ENCODE measurements at places on chromosomes 13 and 19.
A peak's percentile ranks its signal among the peaks of the same experiment; 100 is the strongest.

- no peak for DNase-seq
Measured at GRCh38 chr19:40461669-40462221, 3.8 kb downstream of the BLVRB start.

- peak; percentile 5 for DNase-seq
Measured at GRCh38 chr13:31355001-31355400, 155.2 kb downstream of the B3GLCT start.

- no peak for DNase-seq
Measured at GRCh38 chr19:54608792-54609191, 15.4 kb downstream of the LILRA1 start.

- no peak for DNase-seq
Measured at GRCh38 chr19:11581740-11582139, 4.3 kb upstream of the ACP5 start.

DNA sequence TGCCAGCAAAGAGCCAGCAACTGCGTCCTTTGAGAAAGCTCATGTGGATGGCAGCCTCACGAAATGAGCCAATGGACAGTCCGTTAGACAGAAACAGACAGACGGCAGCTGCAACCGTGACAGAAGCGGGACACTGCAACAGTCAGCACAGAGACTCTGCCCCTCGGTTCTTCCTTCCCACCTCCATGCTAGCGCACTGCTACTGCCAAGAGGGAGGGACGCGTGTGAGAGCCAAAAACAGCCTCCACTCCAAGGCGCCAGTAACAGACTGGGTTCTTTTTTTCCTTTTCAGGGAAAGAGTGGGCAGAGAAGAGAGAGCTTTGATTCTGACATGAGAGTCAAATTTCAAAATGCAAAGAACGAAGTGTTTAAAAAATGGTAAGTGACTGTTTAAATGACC, 77.5 kb downstream of the SERP2 start:
- no peak for DNase-seq

- DNase-seq, result no peak
Measured at GRCh38 chr13:33794576-33794975, 23.4 kb upstream of the RFC3 start.

GRCh38 chr13:49567491-49567890, 17.9 kb downstream of the RCBTB1 start:
- DNase-seq, result peak; percentile 8

DNA sequence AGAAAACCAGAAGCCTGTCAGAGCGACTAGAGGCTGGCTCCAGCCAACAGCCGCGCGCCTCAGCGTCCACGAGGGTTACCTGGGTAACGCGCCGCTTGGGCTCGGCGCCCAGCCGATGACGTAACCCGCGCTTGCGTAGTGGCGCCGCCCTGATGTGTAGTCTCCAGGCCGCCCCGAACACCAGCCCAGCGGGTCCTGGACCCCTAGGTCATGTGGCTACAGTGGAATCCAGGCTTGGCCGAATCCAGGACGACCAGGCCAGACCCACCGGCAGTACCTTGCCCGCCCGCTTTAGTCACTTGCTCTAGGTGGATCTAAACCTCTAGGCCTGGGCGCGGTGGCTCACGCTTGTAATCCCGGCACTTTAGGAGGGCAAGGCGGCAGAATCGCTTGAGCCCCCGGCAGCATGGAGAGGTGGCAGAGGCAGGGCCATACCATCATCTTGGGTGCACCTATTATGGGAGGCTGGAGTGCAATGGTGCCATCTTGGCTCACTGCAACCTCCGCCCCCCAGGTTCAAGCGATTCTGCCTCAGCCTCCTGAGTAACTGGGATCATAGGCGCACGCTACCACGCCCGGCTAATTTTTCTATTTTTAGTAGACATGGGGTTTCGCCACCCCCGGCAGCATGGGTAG, 7.2 kb upstream of the ZNF606 start:
- DNase-seq, result peak; percentile 93

GRCh38 chr13:85031771-85032170, 767.4 kb downstream of the SLITRK6 start:
- no peak for DNase-seq

- peak; percentile 44 for DNase-seq
Measured at GRCh38 chr19:50492303-50493052, 15.8 kb upstream of the GARIN5A start.

GRCh38 chr19:51327066-51328001, 14.6 kb downstream of the VSIG10L start:
- peak; percentile 82 for DNase-seq

Data from mesendoderm (in vitro differentiated cells).